Thymus (tissue), 14 donors: ENCODE measurements at places on chromosomes 6 and 20.

DNA sequence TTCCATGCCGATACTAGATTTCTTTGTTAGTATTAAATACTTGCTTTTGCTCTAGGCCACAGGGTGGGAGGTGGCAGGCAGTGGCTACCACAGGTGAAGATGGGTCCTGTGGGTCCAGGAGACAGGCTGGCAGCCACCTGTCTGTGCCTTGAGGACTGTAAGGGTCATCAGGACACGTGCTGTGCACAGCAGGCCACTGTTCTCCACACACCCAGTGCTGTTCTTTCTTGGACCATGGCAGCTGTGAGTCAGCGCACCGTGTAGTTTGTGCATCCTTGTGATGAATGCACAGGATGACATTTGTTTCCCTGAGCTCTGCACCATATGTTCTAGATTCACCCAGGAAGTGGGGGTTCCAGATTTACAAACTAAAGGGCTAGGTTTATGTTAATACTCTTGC is 317.0 kb downstream of the ZFAND3 start:
- DNase-seq, result no peak

DNA sequence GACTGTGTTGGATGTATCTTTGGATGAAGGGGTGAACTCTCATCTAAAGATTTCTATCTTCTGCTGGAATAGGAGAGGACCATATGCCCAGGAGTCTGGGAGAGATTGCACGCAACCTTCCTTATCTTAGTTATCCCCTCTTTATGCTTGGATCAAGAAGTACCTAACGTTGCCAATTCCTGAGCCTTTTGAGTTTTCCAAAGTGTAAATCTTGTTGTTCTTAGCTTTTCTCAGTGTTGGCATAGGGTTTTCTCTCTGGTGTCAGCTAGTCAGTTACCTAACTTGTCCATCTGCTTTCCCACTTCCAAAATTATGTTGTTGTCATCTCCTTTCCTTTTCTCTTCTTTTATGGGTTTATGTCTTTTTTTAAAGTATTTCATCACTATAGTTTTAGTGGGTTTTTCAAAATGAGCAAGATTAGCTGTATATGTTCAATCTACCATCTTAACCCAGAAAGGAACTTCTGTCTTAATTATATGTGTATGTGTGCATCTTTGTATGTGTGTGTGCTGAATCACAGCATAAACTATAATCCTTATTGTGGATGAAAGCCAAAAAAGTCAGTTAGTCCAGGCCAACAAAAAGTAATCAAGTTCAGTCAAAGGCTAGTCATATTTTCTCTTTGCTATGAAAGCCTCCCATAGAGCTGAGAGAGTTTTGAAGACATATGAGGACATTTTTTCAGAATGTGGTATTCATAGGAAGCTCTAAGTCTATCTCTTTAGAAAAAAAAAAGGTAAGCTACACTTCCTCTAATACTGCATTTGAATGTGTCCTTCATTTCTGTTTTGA is 72.1 kb downstream of the KHDC1L start:
- DNase-seq, result no peak

GRCh38 chr6:163761481-163761880 is 347.0 kb downstream of the QKI start:
- no peak for DNase-seq

DNA sequence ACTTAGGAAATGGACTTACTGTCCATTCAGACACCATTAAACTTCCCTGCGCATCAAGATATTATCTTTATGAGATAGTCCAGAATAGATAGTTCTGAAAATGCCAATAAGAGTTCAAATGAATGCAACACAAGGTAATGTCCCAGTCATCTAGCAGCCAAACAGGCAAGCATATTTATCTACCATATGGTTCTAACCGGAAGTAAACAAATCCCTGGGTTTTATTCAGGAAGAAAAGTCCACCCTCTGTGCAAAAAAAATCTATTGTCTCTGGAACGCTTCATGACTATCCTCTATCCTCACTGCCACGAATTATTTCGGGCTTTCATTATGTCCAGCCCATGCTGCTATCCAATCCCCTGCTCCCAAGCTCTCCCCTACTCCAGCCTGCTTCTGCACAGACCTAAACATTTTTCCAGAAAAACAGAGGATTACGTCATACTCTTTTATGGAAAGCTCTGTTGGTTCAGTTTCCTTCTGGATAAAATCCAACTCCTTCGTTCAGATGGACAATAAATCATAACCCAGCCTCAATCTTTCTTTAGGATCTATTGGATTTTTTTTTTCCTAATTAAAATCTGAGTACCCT is 11.4 kb downstream of the PPIL6 start:
- no peak for DNase-seq

DNA sequence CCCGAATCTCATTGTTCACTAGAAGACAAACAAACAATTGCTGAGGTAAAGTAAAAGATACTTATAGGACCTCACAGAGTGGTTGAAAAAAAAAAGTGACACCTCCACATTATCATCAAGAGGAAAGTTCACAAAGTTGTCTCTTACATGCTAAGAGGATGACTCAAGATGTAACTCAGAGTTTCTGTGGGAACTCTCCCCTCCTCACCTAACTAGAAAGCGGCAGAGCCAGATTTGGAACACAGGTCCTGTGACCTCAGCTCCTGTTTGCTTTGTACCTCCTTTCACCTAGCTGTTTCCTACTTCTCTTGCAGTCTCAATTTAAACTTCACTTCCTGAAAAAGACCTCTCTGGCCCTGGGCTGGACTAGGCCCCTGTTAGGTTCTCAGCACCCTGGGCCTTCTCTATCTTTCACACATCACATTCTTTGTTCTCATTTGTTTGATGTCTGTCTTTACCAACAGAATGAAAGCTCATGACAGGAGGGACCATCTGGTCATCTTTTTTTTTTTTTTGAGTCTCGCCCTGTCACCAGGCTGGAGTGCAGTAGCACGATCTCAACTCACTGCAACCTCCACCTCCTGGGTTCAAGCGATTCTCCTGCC is 60.8 kb downstream of the CD24 start:
- no peak for DNase-seq

DNA sequence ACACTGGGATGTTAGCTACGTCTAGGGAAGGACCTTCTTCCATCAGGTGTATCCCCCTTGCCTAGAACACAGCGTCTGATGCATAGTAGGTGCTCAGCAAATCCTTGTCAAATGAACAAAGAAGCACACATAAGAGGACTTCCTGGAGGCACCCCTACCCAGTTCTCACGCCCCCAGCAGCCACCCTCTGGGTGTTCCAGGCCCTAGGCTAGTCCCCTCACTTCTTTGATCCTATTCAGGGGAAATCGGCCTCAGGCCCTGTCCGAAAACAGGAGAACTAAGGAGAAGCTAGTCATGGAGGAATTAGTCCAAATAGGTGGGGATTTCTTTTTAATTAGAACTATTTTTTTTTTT is 84.7 kb upstream of the SIRPA start:
- no peak for DNase-seq

GRCh38 chr20:24724982-24725533 is 224.0 kb upstream of the CST7 start:
- no peak for DNase-seq

DNA sequence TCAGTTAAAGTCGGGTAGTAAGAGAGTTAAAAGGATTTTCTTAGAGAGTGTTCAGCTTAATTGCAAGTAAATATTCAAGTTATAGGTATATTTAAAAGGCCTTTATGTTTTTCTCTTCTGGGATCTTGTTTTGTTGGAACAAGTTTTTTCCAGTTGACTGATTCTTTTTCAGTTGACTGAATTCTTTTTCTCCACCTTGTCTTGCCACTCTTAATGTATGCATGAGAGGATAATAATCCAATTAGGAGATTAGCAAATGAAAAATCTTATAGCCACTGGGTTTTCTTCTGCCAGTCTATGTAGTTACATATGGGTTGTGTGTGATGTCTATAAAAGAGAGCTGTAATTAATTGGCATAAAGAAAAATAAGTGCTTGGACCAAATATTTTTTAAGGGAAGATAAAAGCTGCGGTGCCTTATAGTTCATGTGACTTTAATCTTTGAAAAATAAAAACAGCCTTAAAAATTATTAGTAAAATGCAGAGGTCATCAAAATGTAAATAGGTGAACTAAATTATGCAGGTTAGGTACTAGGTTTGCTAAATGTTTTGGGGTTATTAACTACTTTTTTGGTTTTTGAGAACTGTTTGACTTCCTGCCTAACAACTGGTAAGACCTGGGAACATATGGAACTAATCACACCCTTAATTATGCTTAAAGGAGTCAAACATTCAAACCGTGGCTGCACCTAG is 367.2 kb downstream of the HTR1B start:
- DNase-seq, result no peak

DNA sequence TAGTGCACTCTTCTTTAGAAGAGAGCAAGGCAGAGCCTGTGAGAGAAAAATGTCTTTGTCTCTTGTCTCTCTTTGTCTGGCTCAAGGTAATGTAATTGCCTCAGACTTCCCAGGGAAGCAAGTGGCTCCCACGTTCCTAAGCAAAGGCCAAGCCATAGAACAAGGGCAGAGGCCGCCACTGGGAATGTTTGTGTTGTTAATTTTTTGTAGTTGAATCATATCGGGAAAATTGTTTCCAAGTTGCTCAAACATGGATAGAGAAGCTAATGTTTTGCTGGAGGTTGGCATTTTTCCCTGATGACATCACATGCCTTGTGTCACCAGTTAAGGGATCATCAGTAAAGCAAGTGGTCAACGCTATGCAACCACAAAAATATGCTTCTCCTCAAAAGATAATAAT is 211.5 kb upstream of the FOXA2 start:
- DNase-seq, result no peak

DNA sequence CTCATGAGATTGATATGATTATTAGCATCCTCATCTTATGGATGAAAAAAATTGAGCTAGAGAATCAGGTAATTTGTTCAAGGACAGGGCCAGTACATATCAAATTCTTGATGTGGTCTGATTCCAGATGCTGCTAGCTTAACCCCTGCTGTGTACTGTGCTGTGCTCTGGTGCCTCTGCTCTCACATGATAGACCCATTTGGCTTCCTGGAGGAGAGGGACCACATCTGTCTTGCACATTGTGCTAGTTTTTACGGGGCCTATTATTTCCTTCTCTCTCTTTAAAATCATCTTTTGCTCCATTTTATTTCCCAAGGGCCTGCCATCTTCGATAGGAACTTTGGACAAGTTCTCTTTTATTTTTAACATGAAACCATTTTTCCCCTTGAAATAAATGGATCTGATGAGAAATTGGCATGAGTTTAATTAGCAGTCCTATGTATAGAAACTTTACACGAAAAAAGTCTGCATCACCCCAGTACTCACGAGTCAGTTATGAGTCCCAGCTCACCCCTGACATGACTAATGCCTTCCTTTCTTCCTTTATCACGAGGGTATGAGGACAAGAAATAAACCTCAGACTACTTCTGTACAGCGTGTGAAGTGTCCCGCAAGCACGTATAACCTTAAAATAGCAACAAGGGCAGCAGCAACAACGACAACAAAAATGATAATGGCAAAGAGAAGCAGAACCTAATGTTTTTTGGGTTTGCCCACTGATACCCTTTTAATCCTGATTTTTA is 26.5 kb downstream of the CD109 start:
- DNase-seq, result no peak

- DNase-seq, result no peak
These were observed 114.1 kb downstream of the TENT5A start for GRCh38 chr6:81638366-81638765.

- DNase-seq, result no peak
These were observed 282.1 kb upstream of the BMP2 start for GRCh38 chr20:6485351-6485750.

GRCh38 chr20:42945234-42945994 is 244.3 kb downstream of the PTPRT start:
- no peak for DNase-seq

DNA sequence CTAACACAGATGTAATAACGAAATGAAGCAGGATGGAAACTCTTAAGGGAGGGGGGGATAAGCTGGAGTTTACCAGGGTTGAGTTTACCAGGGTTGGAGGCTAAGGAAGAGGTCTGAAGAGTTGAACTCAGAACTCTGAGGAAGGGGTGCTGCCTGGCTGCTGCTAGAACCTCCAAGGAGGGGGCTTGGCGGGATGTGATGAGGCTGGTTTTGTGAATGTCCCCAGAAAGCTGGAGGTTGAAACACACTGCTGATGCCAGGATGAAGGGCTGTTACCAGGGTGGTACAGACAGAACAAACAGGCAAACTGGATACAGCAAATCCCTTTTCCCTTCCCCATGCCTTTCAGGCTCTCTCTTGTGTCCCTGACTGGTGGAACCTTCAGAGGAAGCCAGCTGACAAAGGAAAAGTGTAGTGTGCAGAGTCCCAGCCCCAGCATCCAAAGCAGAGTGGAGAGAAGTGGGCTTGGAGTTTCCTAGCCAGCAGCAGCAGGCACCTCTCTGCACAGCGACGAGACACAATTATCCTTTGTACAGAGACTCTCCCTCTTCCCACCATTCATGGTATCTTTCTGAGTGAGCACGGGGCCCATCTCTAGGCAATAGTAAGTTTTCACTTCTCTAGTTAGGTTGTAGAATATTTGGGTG is 23.7 kb downstream of the UBE2V1 start:
- DNase-seq, result no peak

GRCh38 chr6:25233226-25233625 is 45.9 kb upstream of the CARMIL1 start:
- DNase-seq, result no peak

- no peak for DNase-seq
These were observed 89.9 kb downstream of the CDS2 start for GRCh38 chr20:5216663-5217062.

- DNase-seq, result no peak
These were observed 387.8 kb upstream of the RUNX2 start for GRCh38 chr6:44940367-44940766.

DNA sequence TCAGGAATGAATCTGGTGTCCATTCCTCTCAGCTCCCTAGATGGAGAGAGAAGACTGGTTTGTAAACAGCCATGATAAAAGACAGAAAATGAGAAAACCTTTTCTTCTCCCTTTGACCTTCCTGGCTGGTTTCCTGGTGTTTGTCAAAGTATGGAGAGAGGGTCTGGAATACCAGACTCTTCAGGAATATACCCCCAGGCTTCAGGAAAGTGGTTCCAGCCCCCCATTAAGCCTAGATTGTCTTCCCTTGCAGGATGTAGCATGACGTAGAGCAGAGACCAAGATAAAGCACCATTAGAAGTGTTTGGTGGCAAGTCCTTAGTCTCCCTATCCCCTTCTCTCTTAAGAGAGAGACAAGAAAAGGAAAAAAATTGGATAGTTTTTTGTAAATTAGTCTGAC is 51.1 kb downstream of the EIF2S2 start:
- no peak for DNase-seq

DNA sequence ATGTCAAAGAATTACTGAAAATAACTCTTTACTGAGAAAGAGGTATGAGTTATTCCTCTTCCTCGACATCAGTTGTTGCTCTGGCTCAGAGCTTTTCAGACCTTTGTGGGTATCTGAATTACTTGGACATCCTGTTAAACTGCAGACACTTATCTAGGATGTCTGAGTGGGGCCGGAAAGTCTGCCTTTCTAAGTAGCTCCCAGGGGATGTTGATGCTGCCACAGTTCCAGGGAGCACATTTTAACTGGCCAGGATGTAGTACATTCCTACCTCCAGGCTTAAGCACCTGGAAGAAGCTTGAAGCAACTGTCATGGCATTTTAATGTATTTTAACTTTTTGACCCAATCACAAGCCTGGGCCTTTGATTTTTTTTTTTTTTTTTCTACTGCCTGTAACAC is 265.8 kb upstream of the PLCB4 start:
- no peak for DNase-seq
